ENCODE measurements at places on chromosomes 7 and 10.

GRCh38 chr7:150317748-150318444 is 5.3 kb upstream of the LRRC61 start:
- peak; percentile 81 for DNase-seq

DNA sequence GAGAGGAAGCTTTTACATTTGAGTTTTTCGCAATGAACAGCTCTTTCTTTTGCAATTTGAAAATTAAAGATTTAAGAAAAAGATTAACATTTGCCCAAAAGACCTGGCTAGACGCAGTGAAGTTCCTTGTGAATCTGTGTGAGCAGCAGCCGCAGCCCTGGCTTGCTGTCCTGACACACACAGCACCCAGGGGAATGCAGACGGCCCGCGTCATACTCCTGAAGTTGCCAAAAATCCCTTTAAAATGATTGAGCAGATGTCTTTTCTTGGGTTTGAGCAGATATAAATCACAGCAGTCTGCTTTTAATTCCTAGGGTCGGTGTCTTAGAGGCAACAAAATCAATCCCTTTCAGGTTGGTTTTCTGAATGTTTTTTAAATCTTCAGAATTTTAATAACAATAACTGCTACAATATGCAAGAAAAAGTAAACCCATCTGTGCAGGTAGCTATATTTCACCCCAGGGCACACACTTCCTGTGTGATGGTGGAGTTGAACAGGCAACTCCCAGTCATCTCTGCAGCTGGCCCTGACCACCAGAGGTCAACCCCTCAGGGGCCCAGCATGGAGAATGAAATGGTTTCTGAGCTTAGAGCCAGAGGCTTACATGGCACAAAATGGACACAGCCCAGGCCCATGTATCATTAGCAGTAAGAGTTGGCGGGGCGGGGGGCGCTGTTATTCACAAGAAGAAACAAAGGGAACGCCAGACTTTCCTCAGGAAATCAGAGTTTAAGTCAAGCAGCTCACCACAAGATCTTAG is 32.2 kb upstream of the TRIL start:
- DNase-seq = no peak

DNA sequence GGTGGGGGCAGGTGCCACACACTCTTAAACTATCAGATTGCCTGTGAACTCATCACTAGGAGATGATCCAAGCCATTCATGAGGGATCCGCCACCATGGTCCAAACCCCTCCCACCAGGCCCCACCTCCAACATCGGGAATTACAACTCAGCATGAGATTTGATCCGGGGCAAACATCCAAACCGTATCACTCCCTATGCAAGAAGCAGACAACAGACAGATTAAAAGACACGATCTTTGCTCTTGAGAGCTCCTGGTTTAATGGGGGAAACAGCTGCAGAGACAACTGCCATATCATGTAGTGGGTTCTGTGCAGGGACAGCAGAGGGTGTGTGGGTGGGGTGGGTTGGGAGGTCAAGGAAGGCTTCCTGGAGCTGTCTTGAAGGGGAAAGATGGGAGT is 123.6 kb downstream of the EMX2 start:
- no peak for DNase-seq

GRCh38 chr10:84715911-84716310 is 387.5 kb downstream of the CCSER2 start:
- DNase-seq = peak; percentile 52

GRCh38 chr7:7946486-7946885 is 22.1 kb upstream of the GLCCI1 start:
- no peak for DNase-seq

GRCh38 chr7:49763791-49764190 is 9.6 kb upstream of the VWC2 start:
- no peak for DNase-seq

Data from OCI-M1 (cell line).